ENCODE measurements at places on chromosomes 7 and 10.

- DNase-seq: no peak
Measured at GRCh38 chr7:116727432-116728009, 55.5 kb downstream of the MET start.

DNA sequence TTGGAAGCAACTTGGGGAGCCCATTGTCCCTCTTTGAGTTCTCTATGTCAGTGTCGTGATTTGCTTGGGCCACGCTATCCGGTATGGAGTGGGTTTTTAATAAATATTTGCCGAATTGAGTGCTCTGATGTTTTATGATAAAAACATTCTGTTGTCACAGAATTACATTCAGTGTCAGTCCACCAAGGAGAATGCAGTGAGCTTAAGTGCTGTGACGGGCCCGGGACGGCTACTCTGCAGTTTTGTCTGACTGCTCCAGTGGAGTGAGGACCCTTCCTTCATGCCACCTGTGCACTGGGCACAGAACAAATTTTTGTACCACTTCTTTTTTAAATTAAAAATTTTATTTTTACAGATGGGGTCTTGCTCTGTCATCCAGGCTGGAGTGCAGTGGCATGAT, 76.0 kb downstream of the CARD11 start:
- DNase-seq: no peak

- DNase-seq: no peak
Measured at GRCh38 chr10:5748394-5748803, 63.8 kb downstream of the TASOR2 start.

GRCh38 chr7:7321681-7322080, 139.3 kb downstream of the C1GALT1 start:
- no peak for DNase-seq

GRCh38 chr7:34080513-34080912, 175.2 kb downstream of the BMPER start:
- DNase-seq: no peak

DNA sequence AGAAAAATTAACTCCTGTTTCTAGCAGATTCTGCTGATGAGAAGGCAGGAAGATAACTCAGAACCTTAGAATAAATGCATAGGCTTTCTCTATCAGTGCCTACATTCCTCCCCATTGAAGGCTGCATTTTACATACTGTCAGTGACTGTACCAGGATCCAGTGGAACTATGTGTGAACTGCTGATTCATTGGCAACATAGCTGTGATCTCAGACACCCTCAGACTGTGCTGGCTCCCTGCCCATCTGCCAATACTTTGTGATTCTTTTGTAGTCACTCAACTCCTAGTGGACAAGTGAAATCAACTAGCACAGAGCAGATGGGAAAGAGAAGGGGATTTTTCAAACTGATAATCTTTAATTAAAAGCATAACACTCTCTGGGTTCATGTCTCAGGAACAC, 375.8 kb downstream of the MDFIC start:
- DNase-seq: no peak

GRCh38 chr7:91299952-91300775, 35.9 kb downstream of the FZD1 start:
- no peak for DNase-seq

DNA sequence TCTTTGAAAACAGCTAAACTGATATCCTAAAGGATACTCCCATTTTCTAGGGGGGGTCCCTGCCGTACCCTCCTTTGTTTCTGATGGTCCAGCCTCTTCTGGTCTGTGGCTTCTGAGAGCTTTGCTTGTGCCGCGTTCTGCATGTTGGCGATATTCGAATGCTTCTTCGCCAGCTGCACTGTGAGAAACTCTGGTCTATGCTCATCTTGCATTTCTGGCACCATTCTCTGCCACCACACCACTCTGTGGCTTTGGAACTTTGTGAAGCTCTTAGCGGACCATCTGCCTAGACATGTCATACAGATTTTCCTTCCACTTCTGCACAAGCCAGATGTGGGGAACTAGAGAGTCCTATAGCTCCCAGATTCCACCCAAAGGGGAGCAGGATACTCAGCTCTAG, 197.2 kb downstream of the REEP3 start:
- no peak for DNase-seq

DNA sequence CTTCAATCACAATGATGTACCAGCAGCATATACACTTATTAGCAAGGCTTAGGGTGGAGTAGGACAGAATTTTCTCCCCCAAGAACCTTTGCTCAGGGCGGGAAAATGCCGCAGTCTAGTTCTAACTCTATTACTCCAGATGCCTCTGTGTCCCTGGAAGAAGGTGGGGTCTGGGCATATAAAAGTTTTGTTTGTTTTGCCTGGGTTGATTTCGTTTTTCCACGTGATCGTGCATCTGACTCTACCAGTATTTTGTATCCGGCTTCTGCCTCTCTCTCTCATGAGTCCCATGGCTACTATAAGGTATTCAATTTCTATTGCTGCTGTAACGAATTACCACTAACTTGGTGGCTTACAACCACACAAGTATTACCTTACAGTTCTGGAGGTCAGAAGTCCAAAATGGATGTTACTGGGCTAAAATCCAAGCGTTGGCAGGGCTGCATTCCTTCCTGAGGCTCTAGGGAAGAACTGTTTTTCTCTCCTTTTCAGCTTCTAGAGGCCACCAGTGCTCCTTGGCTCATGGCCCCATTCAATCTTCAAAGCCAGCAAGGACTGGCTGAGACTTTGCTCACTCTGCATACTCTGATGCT, 181.2 kb upstream of the PRSS58 start:
- DNase-seq: no peak

GRCh38 chr7:3141326-3141725, 97.7 kb upstream of the CARD11 start:
- DNase-seq: no peak

DNA sequence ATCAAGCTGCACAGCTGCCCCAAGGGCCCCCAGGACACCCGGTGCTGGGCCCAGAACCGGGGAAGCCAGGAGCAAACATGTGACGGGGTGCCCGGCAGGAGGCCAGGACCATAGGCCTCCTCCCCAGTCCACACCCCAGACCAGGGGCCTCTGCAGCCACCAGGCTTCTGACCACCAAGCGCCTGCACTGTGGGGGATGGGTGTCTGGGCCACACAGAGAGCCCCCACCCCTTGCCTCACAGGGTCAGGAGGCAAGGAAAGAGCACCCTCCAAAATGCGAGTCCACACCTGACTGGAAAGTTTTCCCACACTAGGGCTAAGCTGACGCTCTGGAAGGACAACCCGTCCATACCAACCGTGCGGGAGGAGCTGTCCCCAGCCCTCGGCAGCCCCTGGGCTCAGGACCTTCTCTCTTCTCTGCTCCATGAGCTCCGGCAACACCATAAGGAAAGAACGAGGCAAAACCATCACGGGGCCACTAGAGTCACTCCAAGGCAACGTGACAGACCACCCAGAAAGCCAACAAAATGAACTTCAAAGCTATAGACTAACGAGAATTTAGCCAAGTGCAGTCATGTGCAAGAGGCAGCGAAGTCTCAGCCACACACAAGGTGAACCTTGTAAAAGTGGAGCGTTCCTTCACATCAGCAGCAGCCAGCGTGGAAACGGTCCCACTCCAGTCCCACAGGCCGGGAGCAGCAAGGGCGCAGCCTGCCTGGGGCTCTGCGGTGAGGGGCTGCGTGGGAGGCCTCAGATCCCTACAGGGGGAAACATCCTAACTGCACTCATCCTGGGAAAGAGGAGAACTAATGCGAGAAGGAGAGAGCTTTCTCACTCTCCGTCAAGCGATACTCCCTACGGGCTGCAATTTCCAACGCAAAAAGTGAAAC, 5.1 kb downstream of the STK32C start:
- no peak for DNase-seq

GRCh38 chr7:130872341-130872740, 138.3 kb upstream of the KLF14 start:
- DNase-seq: no peak

DNA sequence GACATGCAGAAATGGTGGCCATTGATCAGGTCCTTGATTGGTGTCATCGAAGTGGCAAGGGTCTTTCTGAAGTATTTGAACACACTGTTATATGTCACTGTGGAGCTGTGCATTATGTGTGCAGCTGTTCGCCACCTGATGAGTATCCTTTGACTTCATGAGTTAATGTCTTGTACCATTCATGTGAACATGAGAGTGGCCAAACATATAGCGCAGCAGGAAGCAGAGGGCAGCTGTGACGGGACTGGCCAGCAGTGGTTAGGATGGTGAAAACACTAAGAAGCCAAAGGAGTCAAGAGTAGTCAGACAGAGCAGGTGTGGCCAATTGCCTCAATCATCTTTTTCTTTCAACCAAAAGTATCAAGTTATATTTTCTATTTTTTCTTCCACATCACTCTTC, 167.4 kb downstream of the IMMP2L start:
- no peak for DNase-seq

- DNase-seq: no peak
Measured at GRCh38 chr10:107931808-107932207, 767.3 kb upstream of the SORCS1 start.

- DNase-seq: no peak
Measured at GRCh38 chr10:66784770-66785169, 141.1 kb upstream of the LRRTM3 start.

GRCh38 chr7:69878591-69878990, 280.3 kb downstream of the AUTS2 start:
- DNase-seq: no peak

All from stimulated activated CD4-positive, alpha-beta T cell treated with anti-CD3 and anti-CD28 coated beads, Interleukin-1b, Interleukin-23, amount 100 ng/mL, for 4 hours (primary cell).